Esophagus mucosa (tissue), 1 donor: ENCODE measurements at places on chromosomes 12 and 14.

GRCh38 chr12:108989376-108989775, 31.5 kb downstream of the SVOP start:
- ATAC-seq = no peak

GRCh38 chr12:57270966-57271470, 20.0 kb upstream of the STAC3 start:
- ATAC-seq = no peak

GRCh38 chr12:13702381-13702780, 279.0 kb downstream of the GRIN2B start:
- ATAC-seq = no peak

DNA sequence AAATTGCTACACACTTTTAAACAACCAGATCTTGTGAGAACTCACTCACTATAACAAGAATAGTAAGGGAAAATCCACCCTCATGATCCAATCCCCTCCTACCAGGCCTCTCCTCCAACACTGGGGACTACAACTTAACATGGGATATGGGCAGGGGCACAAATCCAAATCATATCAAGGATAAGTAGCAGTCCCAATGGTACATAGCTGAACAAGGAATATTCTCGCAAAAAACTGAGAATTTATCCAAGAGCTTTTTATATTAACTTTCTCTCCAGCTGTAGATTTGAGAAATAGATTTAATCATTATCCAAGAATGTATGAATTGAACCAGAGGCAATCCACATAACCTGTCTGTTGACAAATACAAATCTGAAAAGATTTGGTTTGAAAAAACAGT, 185.2 kb downstream of the TMTC3 start:
- ATAC-seq = no peak

- ATAC-seq = peak; percentile 28
Measured at GRCh38 chr14:69547701-69548348, 26.8 kb downstream of the CCDC177 start.

DNA sequence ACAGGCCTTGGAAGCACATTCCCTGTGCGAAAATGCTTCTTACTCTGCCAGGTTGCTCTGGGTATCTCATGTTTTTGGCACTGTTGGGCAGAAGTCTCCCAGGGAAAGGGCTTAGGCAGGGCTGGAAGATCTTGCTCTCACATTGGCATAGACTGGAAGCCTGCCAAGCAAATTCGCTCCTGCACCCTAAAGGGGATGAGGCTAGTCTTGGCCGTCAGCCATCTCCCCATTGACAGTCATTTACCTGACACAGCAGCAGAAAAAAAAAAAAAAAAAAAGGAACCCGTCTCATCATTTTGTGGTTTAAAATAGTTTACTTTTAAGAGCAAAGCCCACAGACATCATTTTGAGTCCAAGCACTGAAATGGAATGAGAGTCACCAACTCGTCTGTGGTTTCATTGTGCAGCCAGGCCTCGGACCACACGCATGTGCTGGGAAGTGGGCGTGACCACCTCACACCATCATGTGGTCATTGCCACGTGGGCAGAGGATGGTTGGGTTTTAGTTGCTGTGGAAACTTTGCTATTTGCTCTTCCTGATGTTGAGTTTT, 84.8 kb downstream of the NRXN3 start:
- no peak for ATAC-seq

DNA sequence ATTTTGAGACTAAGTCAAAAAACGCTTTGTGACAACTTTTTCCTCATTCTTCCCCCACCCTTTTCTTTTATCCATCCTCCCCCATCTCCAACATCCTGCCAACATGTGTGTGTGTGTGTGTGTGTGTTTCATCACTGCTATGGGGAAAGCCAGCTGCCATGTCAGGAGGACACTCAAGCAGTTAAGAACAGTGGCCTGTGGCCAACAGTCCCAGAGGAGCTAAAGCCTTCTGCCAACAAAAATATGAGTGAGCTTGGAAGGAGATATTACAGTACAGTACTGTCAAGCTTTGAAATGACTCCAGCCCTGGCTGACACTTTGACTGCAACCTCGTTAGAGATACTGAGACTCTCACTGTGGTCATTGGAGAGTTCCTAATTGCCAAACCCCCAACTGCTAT, 5.0 kb upstream of the CSRP2 start:
- ATAC-seq = no peak

DNA sequence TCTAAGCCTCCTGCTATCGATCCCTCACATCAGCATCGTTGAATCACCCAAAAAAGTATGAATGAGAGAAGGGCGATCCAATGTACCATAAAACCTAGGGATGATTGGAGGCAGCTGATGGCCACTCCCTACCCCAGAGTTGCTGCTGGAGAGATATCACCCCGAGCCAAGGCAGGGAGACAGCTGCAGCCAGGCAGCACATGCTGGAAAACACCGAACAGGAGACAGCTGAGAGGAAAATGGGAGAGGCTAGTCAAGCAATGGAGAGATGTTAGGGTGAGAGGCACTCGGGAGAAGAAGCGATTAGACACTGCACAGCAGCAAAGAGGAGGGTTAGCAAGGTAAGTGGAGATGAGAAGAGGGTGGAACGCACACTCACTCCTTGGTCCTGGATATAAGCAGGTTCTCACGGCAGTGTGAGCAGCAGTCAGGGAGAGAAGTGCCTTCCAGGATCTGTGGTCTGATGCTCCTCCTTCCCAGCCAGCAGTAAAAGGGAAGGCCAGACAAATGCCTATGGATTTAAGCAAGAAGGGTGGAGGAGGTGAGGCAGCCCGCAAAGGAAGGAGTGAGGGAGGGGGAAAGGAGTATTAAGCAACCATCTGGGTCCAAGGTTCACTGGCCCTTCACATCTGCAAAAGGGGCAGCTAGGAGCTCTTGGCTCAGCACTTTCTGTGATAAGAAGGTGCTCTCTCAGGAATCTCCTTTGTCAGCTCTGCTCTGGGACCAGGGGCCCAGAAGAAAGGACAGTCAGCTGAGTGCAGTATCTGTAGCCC, at the start of gene SLC7A7:
TSS of gene SLC7A7 (minus strand) at position 495 of the 773 bp plus-strand sequence. CDS start 2,037 bp downstream, outside the sequence.
- ATAC-seq = no peak

- ATAC-seq = no peak
Measured at GRCh38 chr12:114860969-114861368, 177.0 kb upstream of the TBX3 start.

GRCh38 chr12:129886541-129886940, 17.3 kb downstream of the TMEM132D start:
- no peak for ATAC-seq

DNA sequence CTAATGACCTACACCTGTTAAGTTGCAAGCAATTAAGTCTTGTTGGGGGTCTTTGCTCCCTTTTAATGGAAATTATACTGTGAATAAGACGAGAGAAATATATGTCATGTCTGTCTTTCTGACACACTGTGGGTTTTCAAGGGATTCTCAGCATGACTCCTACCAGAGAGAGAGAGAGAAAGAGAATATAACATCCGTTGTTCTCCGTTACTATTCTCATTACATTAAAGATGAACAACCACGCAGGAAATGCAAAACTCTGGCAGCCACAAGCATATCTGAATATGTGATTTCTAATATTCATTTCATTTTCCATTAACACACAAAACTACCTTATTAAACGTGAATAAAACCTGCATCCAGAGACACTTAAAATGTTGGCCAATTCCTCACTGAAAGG, 67.3 kb upstream of the EGLN3 start:
- no peak for ATAC-seq

- no peak for ATAC-seq
Measured at GRCh38 chr14:101908795-101909194, 55.6 kb upstream of the DYNC1H1 start.

- no peak for ATAC-seq
Measured at GRCh38 chr12:26466726-26467125, 271.4 kb downstream of the SSPN start.

DNA sequence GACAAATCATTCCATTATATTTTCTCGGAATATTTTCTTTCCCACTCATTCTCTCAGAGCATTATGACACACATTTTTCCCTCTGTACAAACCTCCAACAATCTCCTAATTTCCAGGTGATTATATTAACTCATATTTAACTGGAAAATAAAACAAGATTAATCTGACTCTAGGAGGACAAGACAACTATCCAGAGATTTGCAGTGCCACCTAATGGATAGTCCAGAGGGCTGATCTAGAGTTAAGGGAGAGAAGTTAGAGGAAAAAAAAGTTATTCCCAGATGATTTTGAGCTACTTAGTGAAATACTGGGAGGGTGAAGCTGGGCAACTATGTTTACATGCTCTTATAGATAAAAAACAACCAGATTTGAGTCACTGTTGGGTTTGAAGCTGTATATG, 161.7 kb downstream of the ALX1 start:
- no peak for ATAC-seq

DNA sequence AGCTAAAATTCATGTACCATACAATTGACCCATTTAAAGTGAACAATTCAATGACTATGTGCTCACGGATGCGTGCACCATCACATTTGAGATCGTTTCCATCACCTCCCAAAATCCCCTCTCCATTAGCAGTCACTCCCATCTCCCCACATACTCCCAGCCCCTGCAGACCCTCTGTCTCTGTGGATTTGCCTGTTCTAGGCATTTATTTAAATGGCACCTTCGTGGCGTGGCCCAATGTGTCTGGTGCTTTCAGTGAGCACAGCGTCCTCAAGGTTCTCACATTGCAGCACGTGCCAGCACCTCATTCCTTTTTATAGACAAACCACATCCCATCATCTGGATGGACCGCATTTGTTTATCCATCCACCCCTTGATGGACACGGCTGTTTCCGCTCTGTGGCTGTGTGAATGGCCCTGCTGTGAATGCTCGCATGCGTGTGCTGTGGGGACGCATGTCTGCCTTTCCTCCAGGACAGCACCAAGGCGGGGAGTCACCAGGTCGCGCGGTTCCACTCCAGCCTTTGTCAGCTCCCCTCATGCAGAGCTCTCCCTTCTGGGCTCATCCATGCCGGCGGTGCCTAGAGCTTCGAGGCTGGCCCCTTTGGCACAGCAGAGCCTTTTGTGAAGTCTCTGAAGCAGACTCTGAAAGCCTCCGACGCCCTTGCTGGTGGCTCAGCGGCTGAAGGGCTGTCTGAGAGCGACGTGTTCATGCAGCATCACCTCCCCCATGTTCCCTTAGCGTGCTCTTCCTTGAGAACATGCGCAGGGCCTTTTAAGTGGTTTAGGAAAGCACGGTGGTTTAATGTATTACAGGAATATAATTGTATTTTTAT, 184.4 kb downstream of the KIF26A start:
- no peak for ATAC-seq

GRCh38 chr12:80901661-80902060, 36.1 kb downstream of the LIN7A start:
- ATAC-seq = no peak

GRCh38 chr12:125533434-125534029, 468.3 kb downstream of the AACS start:
- ATAC-seq = peak; percentile 44

- ATAC-seq = no peak
Measured at GRCh38 chr12:47274760-47275159, 195.0 kb upstream of the AMIGO2 start.

DNA sequence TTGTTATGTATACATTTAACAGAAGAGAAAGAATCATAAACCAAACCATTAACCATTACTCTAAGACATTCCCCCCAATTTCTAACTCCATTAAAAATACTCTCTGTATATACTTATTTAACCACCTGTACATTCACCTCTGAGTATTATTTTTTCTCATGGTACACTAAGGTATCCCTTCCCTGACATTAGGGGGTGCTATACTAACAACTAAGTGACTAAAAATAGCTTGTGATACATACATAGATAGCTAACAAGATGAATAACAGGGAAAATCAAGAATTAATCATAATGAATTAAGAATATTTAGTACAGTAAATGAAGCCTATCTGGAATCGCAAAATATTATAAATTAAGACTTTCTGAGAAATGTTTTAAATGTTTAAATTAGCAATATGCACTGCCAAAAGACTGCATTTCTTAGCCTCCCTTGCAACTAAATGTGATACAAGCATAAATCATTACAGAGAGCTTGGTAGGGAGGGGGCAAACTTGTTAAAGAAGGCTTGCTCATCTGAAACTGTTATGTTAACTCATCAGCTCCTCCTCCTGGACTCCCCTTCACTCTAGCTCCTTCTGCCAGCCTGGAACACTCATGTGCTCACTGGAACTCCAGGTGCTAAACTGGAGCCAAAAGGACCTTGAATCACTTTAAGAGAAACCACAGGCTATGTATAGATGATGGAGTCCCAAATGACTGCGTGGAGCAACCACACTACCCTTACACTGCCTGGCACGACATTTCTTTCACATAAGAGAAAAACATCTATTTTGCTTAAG, 14.9 kb downstream of the C2CD5 start:
- ATAC-seq = peak; percentile 78

- ATAC-seq = no peak
Measured at GRCh38 chr12:120751389-120751788, 25.8 kb downstream of the ACADS start.

GRCh38 chr14:89351516-89352404, 65.3 kb downstream of the FOXN3 start:
- no peak for ATAC-seq

DNA sequence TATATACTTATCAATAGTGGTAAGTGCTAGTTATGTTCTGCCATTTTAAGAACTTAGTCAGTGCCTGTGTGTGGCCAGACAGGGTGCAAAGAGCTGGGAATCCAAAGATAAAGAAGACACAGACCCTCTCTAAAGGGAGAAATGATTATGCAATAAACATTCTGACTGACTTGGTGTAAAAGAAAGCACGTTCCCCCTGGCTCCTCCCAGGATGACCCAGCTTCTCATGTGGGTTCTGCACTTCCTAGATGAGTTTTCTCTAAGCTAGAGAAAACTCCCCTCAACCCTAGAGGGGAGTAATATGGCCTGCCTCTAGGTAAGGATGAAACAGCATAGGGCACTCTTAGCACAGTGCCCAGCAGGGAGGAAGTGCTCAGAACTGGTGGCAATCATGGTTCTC, 231.2 kb downstream of the VRK1 start:
- no peak for ATAC-seq

DNA sequence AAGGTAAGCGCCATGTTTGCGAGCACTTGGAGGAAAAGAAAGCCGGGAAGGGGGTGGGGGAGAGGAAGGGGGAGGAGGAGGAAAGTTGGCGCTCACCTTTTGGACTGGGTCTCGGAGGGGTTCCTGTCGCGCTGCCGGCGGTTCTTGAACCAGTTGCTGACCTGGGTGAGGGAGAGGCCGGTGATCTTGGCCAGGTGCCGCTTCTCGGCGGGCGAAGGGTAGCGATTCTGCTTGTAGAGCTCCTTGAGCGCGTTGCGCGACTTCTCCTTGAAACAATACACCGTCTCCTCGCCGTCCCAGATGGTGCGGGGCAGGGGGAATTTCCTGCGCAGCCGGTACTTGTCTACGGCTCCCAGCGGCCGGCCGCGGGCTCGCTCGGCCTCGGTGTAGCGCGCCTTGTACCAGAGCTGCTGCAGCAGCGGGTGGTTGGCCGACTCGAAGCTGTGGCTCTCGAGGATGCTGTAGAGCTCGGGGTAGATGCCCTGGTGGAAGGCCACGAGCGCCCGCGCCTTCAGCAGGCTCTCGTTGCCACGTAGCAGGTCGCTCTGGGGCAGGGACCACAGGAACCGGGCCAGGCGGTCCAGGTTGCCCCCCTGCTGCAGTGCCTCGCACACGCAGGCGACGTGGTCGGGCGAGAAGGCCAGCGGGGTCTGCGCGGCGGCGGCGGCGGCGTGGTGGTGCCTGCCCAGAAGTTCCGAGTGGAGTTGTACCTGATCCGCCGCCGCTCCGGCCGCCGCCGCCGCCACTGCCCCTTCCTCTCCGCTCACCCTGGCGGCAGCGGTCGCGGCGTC, 840 bp downstream of the SIX4 start:
- ATAC-seq = peak; percentile 41
